Stimulated activated CD8-positive, alpha-beta memory T cell treated with anti-CD3 and anti-CD28 coated beads, Interleukin-4, amount 100 ng/mL, for 4 hours (primary cell): ENCODE measurements at places on chromosomes 13 and 19.

GRCh38 chr13:31035185-31035965, 102.9 kb downstream of the TEX26 start:
- no peak for DNase-seq

- no peak for DNase-seq
Observed at GRCh38 chr19:39926170-39926760, 8.2 kb downstream of the FCGBP start.

GRCh38 chr13:71606818-71607217, 260.2 kb downstream of the DACH1 start:
- DNase-seq: no peak

- DNase-seq: no peak
Observed at GRCh38 chr13:27481766-27482165, 31.4 kb upstream of the MTIF3 start.

DNA sequence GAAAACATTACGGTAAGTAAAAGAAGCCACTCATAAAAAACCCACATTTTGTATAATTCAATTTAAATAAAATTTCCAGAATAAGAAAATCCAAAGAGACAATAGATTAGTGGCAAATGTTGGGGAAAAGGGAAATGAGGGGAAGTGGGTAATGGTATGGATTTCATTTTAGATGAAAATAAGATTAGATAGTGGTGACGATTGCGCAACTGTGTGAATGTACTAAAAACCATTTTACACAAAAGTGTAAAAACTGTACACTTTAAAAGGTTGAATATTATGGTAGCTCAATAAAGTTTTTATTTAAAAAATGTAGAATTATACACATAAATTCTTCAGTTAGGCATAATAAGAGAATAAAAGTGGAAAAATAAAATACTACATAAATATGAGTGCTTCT, 3.7 kb downstream of the MBD3L1 start:
- DNase-seq: no peak

- DNase-seq: no peak
Observed at GRCh38 chr13:101698400-101698799, 245.9 kb downstream of the ITGBL1 start.

DNA sequence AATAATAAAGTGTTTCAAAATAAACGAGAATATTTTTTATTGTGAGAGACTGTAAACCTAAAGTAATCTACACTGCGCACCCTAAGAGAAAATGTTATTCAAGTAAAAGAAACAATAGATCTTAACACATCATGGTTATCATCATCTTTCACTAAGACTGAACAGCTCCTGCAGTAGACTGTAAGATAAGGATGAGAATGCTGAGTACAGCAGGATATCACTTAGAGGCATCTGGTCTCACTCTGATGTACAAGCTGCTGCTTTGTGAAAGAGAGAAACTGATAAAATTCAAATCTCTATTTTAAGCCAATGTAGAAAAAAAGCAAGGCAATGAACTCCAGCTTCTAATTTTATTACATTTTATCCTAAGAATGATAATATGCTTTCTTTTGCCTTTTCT, 261.7 kb upstream of the HTR2A start:
- DNase-seq: no peak

- no peak for DNase-seq
Observed at GRCh38 chr13:95754069-95754468, 77.1 kb downstream of the DNAJC3 start.
